ENCODE measurements at places on chromosomes 4 and X.

DNA sequence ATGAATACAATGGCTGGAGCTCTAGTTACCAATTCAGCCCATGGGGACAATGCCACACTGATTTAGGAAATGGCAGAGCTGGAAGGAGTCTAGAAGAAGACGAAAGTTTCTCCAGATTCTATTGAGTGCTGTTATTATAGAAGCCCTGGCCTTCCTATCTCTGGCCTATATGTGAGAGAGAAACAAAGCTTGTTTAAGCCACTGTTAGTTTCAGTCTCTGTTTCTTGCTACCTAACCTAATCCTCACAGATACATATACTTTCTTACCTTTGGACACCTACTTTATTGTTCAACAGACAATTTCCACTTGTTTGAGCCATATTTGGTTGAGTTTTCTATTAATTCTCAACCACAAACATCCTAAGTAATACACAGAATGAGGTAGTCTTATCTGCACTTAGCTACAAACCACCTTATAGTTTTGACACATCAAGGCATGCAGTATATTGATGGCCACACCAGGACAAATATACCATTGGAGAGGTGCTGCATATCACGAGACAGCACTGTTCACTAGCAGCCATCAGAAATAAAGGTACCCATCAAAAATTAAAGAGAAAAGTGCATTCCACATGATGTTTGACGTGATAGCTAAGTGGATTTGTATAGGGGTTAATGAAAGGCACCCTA lies 190.2 kb downstream of the SMIM20 start:
- DNase-seq, result no peak

DNA sequence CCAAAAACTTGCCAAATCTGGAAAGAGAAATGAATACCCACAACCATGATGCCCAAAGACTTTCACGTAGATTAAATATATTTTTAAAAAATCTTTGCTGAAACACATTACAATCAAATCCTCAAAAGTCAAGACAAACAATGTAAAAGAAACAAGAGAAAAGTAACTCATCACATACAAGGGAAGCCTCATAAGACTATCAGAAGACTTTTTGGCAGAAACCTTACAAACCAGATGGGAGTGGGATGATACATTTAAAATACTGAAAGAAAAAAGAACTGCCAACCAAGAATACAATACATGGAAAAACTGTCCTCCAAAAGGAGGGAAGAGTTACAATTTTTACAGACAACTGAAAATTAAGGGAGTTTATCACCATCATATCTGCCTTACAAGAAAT lies 319.0 kb upstream of the INTU start:
- no peak for DNase-seq

DNA sequence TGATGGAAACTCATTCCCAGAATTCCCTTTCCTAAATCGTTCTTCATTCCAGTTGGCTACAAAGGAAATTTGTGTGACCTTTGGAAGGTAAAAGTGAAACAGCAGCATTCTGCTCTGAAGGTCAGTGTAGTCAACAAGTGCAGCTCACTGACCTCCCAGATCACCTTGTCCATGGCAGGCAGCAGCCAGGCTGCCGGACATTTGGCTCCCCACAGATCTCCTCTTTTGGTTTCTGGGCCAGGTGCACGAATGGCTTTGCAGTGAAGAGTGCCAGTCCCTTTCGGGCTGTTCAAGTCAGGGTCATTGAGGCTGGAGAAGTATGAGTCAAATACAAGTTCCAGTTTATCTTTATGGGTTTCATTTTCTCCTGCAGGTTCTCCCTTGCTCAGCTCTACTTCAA lies 14.3 kb downstream of the GPRIN3 start:
- DNase-seq, result no peak

- DNase-seq, result no peak
Observed at GRCh38 chrX:132216806-132217202, 2.4 kb downstream of the RAP2C start.

DNA sequence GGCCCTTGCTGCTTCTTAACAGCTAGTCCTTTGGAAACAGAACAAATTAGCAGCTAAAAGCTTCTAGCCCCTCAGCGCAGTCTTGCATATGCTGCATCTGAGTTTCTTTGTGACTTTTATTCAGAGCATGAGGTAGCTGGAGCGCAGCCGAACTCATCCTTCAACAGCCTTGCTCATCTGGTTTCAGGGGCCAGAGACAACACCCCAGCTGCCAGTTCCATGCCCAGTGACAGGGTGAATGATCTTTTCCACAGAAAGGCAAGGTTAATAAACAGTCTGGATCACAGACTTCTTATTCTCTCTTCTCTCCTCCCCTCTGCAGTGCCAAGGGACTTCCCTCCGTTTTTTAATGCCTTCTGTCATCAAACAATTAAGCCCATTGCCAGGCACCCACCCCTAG lies 216.6 kb upstream of the INTU start:
- no peak for DNase-seq

- DNase-seq, result no peak
Observed at GRCh38 chr4:3313556-3314228, 20.9 kb downstream of the RGS12 start.

DNA sequence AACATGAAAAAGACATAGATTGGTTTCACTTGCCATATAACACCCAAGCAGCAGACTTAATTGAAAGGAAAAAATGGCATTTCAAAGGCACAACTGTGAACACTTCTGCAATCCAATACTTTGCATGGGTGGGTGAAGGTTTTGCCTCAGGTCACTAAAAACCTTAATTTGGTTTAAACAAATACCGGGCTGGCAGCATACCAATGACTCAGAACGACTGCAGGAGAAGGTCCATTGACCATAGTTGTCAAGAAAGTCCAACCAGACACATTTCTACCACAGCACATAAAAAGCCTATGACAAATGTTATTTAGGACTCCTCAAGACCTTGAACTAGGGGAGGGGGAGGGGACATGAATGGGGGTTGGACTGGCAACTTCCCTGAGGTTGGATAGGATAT lies 183.6 kb upstream of the TRPC5 start:
- DNase-seq, result no peak

DNA sequence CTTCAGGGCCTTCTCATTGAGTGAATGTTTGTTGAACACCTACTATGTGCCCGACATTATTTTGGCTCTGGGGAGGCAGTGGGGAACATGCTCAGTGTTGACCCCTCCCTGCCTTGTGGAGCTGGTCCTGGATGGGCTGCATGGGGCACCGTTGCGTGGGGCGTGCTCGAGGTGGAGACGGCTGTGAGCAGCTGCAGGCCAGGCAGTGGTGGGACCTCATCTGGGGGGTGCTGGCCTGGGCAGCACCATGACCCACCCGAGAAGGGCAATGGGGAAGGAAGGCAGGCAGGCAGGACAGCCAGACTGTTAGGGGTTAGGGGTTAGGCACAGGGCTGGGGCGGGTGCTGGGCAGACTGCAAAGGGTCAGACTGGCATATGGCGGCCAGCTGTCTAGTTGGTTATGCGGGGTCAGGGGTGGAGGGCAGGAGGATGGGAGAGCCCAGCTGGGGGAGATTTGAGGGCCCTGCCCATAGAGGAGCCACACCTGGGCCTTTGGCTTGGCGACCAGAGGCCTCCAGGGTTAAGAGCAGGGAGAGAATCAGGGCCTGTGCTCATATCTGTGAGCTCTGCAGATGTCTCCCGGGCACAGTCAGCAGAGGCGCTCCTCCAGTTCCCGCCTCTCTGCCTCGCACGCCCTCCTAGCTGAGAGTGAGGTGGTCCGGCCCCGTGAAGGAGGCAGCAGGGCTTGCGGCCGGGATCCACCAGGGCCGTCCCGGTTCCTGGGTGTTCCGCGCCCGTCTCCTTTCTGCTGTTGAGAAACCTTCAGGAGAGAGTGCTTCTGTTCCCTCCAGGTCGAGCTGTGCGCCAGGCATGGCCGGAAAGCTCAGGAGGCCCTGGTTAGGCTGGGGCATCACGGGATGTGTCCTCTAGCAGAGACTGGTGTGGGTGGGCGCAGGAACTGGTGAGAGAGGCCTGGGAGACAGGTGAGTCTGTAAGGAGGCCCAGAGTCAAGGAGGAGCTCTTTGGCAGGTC lies 73.3 kb downstream of the RGS12 start:
- DNase-seq, result no peak

Measured in pons (tissue), 1 donor.